Fibroblast of skin of left biceps (primary cell): ENCODE measurements at places on chromosomes 5 and 9.

DNA sequence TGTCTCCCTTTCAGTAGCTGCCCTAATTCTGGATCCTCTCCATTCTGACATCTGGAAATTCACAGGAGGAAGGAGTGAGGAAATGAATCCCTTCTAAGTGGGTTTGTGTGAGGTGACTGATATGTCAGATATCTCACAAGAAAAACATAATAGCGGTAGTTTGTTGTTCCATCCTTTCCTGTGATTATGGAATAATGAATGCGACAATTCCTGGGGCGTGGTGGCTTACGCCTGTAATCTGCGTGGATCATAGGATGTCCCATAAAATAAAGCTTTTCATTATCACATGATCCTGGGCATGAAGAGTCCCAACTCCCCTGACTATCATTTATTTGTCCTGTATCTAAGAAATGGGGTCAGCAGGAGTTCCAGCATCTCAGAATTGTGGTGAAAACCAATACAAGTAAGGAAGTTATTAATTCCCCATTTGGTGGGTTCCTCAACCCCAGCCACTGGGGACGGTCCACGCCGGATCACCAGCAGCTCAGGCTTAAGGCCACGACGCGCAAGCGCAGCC lies 375 bp upstream of the C5orf24 start:
- no peak for DNase-seq

- DNase-seq: no peak
Measured at GRCh38 chr5:14663734-14664269, 716 bp upstream of the OTULIN start.

DNA sequence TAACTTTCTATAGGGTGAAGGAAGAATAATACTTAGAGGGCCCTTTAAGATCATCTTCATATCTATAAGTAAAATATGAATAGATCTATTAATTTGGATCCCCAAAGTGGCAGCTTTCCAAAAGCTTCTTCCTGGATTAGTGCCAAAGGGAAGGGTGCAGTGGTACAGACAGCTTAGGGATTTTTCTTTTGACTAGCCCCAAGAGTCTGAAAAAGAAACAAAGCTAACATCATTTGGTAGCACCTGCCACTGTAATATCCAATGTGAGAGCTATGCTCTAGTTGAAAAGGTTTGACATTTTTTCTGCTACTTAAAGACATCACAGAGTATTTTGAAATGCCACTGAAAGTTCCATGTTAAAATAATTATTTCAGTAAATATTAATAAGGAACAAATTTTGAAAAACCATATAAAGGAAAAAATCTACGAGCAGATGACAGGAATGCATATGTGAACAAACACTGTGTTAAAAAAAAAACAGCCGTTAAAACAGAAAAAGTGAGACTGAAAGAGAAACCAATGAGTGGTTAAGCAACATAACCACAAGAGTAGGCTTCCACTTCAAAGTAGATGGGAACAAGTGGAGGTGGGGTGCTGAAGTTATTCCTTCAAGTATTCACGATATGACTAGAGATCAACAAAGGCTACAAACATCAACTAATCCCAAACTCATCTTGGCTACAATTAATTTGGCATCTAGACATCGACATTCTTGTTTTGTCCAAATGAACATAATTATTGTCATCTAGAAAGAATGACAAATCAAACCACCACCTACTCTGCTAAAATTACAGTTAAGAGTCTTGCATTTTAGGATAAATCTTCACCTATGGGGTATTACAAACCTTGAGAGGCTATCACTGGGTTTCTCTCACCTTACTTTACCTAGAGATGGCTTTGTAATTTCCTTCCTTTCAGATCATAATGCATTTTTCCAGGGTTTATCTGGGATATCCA lies 137.5 kb downstream of the CPLANE1 start:
- no peak for DNase-seq

DNA sequence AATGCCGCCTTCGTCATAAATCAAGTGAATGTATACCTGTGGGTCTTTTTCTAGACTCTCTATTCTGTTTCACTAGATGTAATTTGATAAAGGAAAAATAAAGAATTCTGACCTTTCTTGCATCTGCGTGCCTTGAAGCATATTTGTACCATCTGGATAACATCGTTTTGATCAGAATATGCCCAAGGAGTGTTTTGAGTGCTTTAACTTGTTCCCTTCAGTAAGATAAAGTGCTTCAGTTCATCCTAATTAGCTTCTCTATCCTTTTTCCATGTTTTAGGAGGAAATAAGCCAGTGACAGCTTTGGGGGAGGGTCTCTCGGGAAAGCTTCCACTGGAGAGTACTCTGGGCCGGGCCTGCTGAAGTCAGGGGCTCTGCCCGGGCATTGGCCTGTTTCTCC lies 113.5 kb upstream of the DAP start:
- DNase-seq: no peak

DNA sequence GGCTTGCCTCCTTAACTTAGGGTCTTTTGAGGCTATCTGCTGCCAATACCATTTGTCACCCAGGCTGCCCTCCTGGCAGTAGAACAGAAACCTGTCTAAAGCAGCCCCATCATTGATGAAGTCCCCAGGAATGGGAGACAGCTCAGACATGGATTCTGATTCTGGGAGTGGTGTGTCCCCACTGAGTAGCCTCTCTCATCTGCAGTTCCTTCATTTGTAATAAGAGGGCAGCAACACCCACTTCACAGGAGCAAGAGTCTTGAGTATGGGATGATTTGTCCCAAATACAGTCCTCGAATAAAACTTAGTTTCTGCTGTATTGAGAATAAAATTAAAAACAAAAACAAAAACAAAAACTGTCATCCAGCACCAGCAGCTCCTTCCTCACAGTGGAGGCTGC lies 167.6 kb downstream of the ASTN2 start:
- no peak for DNase-seq

- no peak for DNase-seq
Measured at GRCh38 chr9:127030814-127031740, 91.4 kb downstream of the ANGPTL2 start.
